NCI-H526 (cell line): ENCODE measurements at places on chromosomes 16 and 17.
A peak's percentile ranks its signal among the peaks of the same experiment; 100 is the strongest.

DNA sequence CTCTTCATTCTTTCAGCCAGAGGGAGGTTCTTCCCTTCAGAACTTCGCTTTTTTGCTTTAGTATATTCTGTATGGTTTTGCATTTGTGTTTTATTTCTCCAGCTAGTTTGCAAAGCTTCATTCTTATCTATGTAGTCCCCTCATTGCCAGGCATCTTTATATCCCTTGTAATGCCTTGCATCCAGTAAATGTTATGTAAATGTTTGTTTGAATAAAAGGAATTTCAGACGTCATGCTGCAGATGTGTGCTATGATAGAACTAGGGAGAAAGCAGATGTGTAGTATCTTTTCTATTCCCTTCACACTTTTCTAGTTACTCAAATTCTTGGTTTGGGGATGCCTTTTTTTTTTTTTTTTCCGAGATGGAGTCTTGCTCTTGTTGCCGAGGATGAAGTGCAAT lies 62.6 kb upstream of the RASL10B start:
- DNase-seq, result no peak

- DNase-seq, result no peak
Measured at GRCh38 chr16:56988161-56988947, 1.0 kb upstream of the NLRC5 start.

DNA sequence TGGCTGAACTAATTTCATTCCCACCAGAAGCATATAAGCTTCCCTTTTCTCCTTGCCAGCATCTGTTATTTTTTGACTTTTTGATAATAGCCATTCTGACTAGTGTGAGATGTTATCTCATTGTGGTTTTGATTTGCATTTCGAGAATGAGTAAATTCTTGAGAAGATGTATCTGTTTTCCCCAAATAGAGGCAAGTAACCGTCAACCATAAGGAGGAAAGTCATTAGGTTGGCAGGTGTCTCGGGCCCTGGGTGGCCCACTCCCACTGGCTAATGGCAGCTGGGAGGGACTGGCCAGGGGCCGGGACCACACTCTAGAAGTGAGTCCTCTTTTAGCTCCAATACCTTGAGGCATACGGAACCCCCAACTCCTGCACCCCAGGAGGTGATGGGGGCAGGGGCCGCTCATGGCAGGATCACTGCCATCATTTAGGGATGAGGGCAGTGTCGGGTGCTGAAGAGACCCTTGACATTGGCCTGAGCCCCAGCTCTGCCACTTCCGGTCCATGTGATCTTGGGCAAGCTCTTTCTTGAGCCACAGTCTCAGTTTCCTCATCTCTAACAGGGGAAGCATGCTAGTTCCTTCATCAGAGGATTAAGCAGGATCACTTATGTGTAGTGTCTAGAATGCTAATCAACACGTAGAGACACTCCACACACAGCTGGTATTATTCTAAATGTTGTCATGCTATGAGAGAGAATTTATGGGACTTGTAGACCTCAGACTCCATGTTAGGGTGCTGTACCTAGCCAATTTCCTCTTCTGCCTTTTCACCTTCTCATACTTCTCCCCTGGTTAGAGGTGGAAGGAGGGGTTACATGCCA lies 44.3 kb downstream of the RGS9 start:
- DNase-seq, result no peak

- DNase-seq, result no peak
Measured at GRCh38 chr17:7903154-7904103, 12.7 kb downstream of the RNF227 start.

- DNase-seq, result peak; percentile 38
Measured at GRCh38 chr17:32142857-32143526, 690 bp downstream of the RHOT1 start.

- no peak for DNase-seq
Measured at GRCh38 chr16:11047057-11047456, 102.7 kb downstream of the CLEC16A start.

GRCh38 chr16:89369266-89369895 lies 121.0 kb downstream of the ANKRD11 start:
- no peak for DNase-seq

- DNase-seq, result no peak
Measured at GRCh38 chr17:3639981-3640596, 3.5 kb downstream of the CTNS start.

DNA sequence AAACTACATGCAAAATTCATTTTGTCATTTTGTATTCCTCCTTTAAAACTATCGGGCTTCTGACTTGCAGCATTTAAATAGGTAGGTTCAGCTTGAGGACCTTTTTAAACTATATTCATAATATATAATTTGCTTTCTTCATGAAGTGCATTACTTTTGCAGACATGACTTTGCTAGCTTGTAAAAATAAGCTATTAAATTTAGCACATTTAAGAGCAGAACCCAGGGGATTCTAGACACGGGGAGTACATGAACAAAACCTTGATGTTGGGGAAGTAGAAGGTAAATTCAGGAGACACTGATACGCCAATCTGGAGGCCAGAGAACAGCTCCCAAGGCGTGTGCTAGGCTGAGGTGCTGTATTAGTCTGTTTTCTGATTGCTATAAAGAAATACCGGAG lies 32.3 kb upstream of the NUDT7 start:
- no peak for DNase-seq

GRCh38 chr17:2959371-2960130 lies 103.9 kb downstream of the OR1D5 start:
- DNase-seq, result no peak

GRCh38 chr16:84471966-84472365 lies 32.5 kb downstream of the MEAK7 start:
- no peak for DNase-seq

- DNase-seq, result no peak
Measured at GRCh38 chr17:67041531-67041930, 2.8 kb upstream of the CACNG1 start.

DNA sequence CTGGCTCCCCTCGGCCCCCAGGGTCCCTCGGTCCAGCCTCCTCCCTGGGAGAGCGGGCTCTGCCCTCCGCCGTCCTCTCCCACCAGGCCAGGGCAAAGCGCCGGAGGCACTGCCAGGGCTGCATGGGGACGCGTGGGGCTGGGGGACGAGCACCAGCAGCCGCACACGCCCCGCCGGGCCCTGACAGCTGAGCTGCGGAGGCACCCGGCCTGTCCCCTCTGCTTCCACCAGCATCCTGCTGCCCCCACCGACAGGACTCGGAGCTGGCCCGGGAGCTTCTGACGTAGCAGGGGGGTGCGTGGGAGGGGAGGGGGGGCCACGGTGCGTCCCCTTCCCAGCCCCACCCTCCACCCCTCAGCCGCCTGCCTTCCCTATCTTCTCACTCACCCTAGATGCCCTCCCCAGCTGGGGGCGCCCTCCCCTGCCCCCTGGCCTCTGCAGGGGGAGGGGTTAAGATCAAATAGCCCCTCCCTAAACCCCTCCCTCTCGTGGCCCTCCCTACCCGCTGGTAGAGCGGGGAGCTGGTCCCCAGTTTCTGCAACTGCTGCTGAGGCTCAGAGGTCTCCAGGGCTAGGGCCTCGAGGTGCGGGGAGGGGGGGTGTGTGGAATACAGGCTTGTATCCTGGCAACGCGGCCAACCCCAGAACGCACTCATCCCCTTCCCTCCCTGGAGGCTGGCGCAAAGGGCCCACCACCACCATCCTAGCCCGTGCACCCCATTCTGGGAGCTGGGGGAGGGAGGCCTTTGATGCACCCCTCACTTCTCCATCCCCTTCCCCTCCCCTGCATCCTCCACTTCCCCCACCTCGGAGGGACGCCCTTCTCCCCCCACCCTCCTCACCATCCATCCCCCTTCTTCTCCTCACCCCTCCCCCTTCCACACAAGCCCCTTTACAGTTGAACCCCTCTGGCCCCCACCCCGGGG lies 1.0 kb downstream of the SRCIN1 start:
- peak; percentile 75 for DNase-seq

GRCh38 chr17:57408071-57408811 lies 151.9 kb downstream of the MSI2 start:
- DNase-seq, result peak; percentile 75

DNA sequence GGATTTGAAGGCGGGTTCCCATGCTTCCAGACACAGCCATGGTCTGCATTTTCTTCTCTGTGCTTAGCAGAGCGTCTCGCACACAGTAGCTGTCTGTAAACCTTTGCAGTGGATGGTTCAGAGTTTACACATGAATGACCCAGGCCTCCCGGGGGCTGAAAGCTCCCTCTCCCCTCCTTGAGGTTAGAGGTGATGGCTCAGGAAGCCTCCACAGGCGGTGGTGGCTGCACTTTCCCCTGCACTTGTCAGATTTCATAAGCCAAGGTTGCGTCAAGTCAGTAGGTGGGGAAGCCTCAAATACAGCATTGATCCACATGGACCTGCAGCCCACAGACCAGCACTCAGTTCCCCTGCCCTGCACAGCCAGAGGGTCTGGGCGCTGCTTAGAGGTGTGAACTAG lies 211.9 kb downstream of the KATNIP start:
- DNase-seq, result no peak

DNA sequence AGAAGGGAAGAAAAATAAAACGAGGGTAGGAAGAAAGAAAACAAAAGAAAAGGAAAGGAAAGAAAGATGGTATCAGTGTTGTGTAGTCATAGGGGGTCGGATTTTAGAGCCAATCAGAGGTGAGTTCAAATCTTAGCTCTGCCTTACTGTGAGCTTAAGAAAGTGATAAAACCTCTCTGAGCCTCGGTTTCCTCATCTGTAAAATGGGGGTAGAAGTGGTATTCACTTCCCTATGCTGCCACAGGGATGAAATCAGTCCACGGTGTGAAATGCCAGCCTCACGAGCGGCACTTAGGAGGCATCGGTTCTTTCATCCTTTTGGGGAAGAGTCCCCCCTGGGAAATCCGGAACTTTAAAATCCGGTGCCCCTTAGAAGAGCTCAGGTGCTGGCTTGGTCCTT lies 6.1 kb downstream of the KCNG4 start:
- DNase-seq, result no peak

DNA sequence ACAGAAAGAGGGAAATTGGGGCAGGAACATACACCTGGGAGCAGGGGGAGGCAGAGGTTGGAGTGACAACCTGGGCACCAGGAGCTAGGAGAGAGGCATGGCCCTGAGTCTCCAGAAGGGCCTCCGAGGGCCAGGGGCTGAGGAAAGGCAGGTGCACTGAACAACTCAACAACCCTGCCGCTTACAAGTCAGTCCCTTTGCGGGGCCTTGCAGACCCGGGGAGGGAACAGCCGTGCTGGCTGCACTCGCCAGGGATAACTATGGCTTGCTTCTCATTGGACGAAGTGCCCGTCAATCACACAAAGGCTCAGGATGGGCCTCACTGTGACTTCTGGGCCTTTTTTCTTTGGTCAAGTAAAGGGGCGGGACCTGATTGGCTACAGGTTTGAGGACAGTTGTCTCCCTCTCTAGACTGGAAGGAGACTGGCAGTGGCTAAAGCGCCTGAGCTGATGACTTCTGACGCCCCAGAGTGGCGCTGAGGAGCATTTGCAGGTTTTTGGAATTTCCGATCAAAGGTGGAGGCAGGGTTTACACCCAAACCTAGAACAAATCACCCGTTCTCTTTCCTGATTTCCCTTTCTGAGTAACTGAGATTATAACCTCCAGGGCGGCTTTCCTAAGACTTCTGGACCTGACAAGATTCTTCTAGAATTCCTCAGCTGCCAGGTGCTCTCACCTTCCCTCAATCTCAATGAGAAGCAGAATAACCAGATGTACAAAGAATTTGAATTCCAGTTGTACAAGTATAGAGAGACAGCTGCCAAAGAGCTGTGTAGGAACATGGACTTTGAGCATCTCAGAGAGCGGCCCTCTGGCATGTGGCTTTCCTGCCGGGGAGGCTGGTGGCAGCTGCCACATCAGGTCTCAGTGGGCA lies 27.6 kb upstream of the ST6GALNAC2 start:
- DNase-seq, result no peak

- DNase-seq, result no peak
Measured at GRCh38 chr16:47045459-47045858, 72.0 kb upstream of the DNAJA2 start.

DNA sequence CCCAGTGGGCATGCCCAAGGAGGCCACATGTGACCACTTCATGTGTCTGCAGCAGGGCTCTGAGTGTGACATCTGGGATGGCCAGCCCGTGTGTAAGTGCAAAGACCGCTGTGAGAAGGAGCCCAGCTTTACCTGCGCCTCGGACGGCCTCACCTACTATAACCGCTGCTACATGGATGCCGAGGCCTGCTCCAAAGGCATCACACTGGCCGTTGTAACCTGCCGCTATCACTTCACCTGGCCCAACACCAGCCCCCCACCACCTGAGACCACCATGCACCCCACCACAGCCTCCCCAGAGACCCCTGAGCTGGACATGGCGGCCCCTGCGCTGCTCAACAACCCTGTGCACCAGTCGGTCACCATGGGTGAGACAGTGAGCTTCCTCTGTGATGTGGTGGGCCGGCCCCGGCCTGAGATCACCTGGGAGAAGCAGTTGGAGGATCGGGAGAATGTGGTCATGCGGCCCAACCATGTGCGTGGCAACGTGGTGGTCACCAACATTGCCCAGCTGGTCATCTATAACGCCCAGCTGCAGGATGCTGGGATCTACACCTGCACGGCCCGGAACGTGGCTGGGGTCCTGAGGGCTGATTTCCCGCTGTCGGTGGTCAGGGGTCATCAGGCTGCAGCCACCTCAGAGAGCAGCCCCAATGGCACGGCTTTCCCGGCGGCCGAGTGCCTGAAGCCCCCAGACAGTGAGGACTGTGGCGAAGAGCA lies 4.4 kb downstream of the WFIKKN2 start:
- no peak for DNase-seq

DNA sequence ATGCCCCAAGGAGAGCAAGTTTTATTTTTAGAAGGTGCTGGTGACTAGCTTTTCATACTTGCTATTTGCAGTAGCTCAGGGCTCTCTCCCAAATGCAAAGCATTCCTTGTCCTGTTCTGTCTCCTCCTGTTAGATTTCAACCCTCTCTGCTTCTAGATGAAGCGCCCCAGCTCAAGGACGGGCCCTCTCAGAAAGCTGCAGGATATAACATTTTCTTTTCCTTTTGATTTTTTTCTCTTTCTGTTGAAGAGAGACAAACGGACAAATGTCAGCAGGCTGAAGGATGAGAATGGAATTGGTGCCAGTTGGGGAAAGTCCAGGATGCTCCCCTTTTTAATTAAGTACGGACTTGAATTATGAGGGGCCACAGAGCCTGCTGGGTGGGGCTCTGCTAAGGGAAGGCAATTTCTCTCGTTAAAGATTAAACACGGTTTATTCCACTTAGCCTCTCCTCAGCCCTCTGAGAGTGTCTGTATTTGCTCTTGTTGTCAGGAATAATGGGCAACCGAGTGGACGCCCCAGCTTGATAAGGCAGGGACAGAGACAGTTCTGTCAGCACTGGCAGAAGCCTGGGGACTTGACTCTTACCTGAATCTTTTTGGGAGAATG lies 6.2 kb upstream of the ETV4 start:
- no peak for DNase-seq

DNA sequence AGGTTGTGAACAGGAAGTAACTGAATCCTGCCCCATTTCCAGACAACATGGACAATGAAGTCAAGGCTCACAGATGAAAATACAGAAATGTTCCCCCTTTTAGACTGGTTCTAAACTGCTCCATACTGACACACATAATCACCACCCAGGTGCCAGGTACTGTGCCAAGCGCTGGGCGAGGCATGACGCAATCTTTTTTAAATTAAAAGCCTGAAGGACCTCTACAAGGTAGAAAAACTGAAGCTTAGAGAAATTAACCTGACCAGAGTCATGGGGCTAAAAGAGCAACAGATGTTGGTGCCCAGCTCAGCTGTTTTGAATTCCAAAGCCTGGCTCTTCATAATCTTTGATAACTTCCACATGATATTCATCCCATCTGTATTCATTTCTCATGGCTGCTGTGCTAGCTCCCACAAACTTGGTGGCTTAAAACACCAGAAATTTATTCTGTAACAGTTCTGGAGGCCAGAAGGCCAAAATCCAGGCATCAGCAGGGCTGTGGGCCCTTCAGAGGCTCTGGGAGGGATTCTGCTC lies 4.9 kb upstream of the RAB11FIP4 start:
- no peak for DNase-seq
